ENCODE measurements at places on chromosomes 16 and 17. TPM values are rescaled to one million over a fixed set of nuclear protein-coding genes. Genes with fewer than 3 reads are reported as not detected.

TTLL6 gene
- total RNA-seq = 0.60 TPM

CCDC200 gene
- not detected for total RNA-seq

PNMT gene
- total RNA-seq = not detected

KIF18B gene
- total RNA-seq = 40.3 TPM

RFWD3 gene
- 42.5 TPM for total RNA-seq

RND2 gene
- total RNA-seq = 0.19 TPM

CENPN gene
- 58.0 TPM for total RNA-seq

CEMP1 gene
- total RNA-seq = not detected

HLF gene
- 0.23 TPM for total RNA-seq

CCDC47 gene
- total RNA-seq = 87.8 TPM

APOBR gene
- not detected for total RNA-seq

CLDN7 gene
- total RNA-seq = 2.0 TPM

KRTAP9-2 gene
- not detected for total RNA-seq
